Putamen (tissue), 1 donor: ENCODE measurements at places on chromosomes 5 and 9.
A peak's percentile ranks its signal among the peaks of the same experiment; 100 is the strongest.

DNA sequence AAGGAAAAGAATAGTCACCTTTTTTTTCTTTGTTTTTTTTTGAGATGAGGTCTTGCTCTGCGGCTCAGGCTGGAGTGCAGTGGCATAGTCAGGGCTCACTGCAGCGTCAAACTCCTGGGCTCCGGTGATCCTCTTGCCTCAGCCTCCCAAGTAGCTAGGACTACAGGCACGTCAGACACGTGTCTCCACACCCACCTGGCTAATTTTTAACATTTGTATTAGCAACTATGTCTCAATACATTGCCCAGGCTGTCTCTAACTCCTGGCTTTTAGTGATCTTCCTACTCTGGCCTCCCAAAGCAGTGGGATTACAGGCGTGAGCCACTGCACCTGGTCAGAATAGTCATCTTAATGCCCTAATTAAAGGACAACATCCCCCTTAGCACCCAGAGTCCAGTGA, 54.4 kb upstream of the CTSL start:
- no peak for DNase-seq

DNA sequence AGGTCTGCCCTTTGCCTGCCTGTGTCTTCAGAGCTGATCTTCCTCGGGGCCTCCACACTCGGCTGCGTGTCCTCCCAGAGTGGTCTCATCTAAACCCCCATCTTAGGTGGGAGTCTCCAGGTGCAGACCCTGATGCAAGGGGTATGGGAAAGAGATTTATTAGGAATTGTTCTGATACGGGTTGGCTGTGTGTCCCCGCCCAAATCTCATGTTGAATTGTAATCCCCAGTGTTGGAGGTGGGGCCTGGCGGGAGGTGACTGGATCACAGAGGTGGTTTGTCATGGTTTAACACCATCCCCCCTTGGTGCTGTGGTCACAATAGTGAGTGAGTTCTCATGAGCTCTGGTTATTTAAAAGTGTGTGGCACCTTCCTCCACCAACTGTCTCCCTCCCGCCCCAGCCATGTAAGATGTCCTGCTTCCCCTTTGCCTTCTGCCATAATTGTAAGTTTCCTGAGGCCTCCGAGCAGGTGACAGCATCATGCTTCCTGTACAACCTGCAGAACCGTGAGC, 208.4 kb downstream of the AOPEP start:
- DNase-seq: no peak

- DNase-seq: no peak
These were observed 17.8 kb upstream of the IFNB1 start for GRCh38 chr9:21095561-21095960.

GRCh38 chr5:106601620-106602019, 1069.1 kb downstream of the EFNA5 start:
- DNase-seq: no peak

DNA sequence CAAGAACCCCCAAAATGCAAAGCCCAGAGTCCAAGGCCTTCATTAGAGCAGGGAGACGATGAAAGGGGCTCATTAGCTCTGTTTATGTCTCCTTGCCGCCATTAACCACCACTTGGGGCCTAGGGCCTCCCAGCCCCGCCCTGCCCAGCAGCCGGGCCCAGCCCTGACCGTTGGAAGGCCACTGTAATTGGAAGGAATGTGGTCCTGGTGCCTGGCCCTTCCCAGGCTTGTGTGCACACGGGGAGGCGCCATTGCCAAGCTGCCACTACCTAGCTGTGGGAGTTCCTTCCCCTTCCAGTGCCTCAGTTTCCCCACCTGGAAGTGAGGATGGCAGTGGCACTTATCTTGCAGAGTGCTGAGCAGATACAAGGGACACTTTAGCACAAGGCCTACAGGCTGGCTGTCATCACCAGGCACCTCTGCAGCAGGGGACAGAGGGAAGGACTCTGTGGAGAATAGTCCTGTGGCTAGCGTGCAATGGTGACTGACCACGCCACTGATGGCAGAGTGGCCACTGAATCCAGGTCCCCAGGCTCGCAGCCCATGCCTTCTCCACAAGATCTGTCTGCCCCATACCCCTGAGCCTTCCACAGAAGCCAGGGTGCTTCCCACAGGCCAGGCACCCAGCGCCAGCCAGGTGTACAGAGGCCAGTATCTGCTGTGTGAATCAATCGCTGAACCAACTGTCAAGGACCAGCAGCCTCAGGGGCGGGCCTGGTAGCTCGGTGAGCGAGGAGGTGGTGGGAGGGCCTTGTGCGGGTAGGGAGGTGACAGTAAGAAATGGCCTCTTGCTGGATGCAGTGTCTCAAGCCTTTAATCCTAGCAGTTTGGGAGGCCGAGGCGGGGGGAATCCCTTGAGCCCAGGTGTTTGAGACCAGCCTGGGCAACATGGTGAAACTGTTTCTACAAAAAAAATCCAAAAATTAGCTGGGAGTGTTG, 20.8 kb downstream of the GBGT1 start:
- no peak for DNase-seq

GRCh38 chr9:131559421-131560000, 14.2 kb downstream of the PRRT1B start:
- no peak for DNase-seq

DNA sequence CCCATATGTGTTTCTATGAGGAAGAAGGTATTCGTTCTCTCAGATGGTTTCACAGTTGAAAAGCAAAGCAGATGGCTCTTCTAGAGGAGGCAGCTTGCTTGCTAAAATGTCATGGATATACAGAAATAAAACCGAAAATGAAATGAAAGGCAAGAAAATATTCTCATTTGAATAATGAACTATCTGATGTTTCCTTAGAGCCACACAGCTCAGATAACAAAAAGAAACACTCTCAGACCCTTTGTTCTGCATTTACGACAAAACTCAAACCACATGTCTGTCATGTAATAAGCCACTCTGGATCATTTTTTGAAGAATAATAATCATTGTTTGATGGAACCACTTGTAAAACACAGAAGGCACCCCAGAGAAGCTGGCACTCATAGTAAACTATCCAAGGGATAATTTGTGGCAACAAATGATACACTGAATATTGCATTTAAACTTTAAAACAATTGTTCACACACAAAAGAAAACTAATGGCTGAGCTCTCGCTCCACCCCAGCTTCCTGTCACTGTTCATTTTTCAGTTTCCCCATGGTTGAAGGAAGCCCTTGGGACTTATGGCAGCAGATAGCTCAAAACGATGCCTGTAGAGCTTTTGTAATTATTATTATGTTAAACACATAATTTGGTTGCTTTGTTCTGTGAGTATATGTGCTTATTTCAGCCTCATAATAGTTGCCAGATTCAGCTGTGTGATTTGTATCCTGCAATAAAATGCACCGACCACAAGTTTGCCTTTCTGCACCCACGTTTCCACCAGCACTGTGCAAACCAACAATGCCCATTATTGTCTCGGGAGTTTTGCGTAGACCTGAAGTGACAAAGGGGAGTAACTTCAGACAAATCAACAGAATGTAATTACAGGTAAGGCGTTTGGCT, 256.0 kb downstream of the TMEM167A start:
- DNase-seq: no peak

DNA sequence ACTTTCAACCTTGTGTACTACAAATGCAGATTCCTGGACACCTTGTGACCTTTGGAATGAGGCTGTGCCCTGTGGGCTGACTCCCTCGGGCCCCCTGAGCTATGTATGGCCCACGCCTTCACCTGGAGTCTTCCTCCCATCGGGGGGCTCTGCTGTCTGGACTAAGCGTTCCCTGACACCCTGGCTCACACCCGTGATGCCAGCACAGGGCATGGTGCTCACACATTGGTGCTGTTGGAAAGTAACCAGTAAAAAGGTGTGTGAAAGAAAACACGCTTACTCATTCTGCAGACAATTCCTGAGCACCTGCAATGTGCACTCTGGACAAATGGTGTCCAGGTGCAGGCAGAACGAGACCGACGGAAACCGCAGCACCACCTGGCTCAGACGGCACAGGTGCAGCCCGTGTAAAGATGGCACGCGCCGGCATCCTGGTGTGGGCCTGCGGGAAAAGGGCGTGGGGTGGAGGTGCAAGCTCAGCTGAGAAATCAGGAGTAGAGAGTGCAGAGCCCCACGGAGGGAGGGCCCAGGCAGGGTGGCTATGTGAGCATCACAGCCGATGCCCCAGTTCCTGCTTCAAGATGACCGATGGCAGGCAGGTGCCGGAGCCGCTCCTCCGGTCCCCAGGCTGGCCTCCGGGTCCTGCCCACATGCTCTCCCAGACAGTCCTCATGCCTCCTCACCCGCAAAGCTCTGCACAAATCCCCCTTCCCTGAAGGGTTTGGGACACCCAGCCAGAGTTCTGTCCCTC, 11.0 kb downstream of the LPCAT1 start:
- no peak for DNase-seq

GRCh38 chr5:67221487-67222242, 25.1 kb upstream of the CD180 start:
- no peak for DNase-seq

DNA sequence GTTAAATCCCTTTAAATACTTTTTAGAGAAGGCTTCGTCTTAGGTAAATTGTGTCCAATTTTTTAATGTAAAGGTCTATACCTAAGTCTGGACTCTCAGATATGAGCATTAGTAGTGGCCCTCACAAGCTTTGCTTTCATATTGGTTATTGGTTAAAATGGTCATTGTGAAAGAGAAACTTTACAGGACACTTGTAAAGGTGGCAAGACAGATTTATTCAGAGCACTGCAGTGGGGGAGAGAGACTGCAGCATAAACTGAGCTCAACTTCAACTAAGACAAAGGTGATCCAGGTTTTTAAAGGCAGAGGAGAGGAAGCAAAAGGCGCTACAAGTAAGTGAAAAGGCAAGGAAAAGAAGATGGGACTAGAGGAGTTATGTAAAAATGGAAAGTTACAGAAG, 157.7 kb downstream of the PARP8 start:
- no peak for DNase-seq

- DNase-seq: no peak
These were observed 4.0 kb downstream of the SPINK14 start for GRCh38 chr5:148172377-148172776.

- no peak for DNase-seq
These were observed 31.3 kb downstream of the CPEB4 start for GRCh38 chr5:173919443-173919842.

DNA sequence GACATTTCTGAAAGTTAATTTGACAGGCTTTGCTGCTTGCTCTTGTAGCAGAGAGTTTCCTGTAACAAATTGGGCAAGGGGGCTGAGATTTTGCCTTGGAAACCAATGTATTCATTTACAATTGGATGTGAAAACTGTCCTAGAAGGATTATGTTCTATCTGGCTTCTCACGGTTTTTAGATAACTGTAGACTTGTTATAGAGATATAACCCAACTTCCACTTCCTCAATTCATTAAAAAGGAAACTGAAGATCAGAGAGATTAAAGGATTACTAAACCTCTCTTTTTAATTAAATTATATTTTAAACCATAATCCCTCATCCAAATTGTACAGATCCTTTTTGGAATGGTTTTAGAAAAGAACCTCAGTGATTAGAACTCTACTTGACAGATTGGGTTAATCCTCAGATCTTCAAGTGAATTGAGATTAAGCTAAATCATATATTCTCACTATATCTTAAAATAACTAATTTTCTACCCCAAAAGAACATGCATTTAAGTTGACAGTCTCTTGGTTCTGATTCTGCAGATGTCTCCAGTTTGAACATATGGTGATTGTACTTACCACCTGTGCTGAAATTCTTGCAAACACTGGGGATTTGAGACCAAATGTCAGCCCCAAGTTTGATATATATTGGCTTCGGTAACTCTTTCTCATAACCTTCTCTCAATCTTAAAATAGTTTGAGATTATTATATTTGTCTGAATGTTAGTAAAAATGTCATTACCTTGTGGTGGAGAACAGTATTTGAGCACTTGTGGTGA, 130.1 kb upstream of the C9orf72 start:
- no peak for DNase-seq

DNA sequence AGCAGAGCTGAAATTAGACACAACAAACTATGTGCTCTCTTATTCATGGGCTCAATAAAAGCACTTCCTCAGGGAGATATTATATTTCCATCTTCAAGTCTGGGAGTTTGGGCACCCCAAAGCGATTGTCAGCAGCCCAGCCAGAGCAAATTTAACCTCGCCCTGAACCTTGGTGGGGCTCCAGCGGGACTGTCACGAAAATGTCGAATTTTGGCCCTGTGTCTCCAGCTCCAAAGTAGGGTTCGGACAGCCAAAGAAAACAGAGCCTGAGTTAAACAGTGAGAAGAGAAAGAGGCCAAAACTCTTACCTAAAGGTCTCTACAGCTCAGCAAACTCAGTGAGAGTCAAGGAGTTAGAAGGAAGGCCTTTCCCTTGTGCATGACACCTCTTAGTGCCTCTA, 432.9 kb downstream of the SPATA31D1 start:
- no peak for DNase-seq

GRCh38 chr5:31638345-31638744, 586 bp upstream of the PDZD2 start:
- DNase-seq: peak; percentile 51

GRCh38 chr5:19855931-19856330, 132.1 kb downstream of the CDH18 start:
- no peak for DNase-seq

DNA sequence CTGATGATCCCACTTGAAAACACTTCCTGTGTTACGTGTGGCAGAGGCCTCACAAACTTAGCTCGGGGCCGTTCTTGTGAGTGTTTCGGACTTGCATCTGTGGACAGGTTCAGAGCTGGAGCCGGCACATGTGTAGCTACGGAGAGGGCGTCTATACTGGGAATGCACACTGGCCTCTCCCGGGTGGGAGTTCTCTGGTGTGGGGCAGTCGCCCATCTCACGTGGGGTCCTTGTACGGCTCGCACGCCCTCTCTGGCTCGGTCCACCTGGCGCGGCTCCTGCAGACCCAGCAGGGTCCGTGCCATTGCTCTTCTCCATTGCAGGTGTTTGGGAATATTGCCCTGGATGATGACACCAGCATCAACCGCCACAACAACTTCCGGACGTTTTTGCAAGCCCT, 197.9 kb downstream of the CACNA1B start:
- no peak for DNase-seq

- no peak for DNase-seq
These were observed 35.8 kb upstream of the AFAP1L1 start for GRCh38 chr5:149235841-149236240.

- no peak for DNase-seq
These were observed 104.7 kb downstream of the ADAMTS2 start for GRCh38 chr5:179240561-179240960.

DNA sequence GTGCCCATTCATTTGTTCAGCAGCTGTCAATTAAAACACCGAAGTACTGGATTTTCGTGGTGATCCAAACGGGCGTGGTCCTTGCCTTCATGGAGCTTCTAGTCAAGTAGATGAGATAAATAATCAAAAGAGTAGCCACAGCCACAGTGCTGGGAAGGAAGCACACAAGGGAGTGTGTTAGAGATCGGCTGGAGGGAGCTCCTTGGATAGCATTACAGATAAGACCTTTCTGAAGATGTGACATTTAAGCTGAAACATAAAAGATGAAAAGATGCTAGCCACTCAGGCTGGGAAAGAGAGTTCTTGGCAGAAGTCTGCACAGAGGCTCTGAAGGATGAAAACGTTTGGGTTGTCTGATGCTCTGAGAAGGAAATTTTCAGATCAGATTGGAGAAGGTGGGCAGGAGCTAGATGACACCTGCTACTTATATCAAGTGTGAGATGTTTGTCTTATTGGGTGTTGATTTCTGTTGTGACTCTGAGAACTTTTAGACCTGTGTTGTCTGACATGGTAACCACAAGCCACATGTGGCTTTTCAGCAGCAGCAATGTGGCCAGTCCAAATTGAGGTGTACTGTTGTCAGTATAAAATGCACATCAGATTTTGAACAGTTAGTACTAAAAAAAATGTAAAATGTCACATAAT, 123.9 kb downstream of the TLE4 start:
- no peak for DNase-seq

- peak; percentile 27 for DNase-seq
These were observed 30.7 kb downstream of the RAI14 start for GRCh38 chr5:34686762-34687268.
